ENCODE measurements at places on chromosomes 11 and 22.
A peak's percentile ranks its signal among the peaks of the same experiment; 100 is the strongest.

GRCh38 chr11:72451831-72452376 lies 17.6 kb upstream of the CLPB start:
- no peak for DNase-seq

DNA sequence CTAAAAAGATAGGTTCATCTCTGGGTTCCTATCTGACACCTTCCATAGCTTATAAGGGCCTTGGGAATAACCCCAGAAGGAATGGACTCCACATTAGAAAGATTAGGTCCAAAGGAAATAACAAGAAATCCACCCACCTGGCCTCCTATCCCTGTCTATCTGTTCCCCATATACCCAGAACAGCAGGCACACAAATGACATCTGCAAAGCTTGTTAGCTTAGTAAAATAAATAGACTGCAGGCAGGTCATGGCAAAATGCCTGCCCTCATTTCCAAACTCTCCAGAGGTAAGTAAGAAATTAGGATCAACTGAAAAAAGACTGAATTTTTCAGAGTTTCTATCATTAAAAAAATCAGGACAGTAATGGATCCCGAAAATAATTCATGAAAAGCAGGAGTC lies 489.5 kb downstream of the DLG2 start:
- no peak for DNase-seq

DNA sequence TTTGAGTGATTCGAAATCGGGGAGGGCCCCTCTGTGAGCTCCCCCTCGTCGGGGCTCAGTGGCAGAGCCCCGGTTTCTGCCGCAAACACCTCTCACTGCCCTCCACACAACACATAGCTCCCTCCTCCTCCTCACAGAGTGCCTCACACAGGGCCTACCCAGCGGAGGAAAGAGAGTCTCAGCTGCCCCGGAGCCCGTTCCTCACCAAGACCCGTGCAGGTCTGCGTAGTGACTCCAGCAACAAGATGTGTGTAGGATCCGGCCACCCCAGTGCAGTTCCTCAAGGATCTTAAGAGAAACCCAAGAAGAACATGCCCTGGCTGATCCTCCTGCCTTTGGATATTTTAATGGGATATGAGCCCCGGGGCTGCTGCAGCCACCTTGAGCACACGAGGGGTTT lies 238.4 kb downstream of the BRD1 start:
- DNase-seq, result no peak

GRCh38 chr22:25402501-25403283 lies 161.8 kb upstream of the GRK3 start:
- no peak for DNase-seq

- DNase-seq, result no peak
These were observed 13.9 kb upstream of the ANO1 start for GRCh38 chr11:70064008-70064725.

GRCh38 chr22:24106385-24107381 lies 74.6 kb upstream of the SUSD2 start:
- peak; percentile 42 for DNase-seq

DNA sequence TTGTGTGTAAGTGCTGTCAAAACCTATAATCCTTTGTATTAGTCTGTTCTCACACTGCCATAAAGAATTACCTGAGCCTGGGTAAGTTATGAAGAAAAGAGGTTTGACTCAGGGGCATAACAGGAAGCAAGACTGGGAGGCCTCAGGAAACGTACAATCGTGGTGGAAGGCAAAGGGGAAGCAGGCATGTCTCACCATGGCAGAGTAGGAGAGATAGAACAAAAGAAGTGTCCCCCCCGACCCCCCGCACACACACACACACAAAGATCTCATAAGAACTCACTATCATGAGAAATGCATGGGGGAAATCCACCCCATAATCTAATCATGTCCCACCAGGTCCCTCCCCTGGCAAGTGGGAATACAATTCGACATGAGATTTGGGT lies 2.3 kb upstream of the USP28 start:
- peak; percentile 6 for DNase-seq

GRCh38 chr22:47031628-47031915 lies 269.1 kb downstream of the TBC1D22A start:
- DNase-seq, result no peak

GRCh38 chr11:128908391-128909246 lies 17.5 kb downstream of the KCNJ5 start:
- DNase-seq, result peak; percentile 45

GRCh38 chr11:17277024-17277584 lies 565 bp downstream of the NUCB2 start:
- peak; percentile 59 for DNase-seq

DNA sequence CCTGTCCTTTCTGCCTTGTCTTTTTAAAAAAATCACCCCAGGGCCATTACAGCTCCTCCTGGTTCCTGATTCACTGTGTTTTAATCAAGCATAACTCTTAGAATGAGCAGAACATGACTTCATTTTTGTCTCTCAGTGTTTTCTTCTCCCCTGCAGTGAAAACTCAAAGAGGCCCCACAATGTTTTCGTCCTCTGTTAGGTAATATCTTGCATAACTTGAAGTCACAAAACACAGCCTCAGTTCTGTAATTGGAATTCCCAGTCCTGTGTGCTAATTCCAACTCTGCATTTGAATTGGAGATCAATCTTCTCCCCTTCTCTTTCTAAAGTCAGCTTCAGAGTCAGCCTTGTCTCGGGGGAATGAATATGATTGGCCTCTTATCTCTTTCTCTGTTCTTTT lies 186.5 kb upstream of the NAV2 start:
- no peak for DNase-seq

- no peak for DNase-seq
These were observed 92.5 kb downstream of the SIK3 start for GRCh38 chr11:117005758-117006157.

DNA sequence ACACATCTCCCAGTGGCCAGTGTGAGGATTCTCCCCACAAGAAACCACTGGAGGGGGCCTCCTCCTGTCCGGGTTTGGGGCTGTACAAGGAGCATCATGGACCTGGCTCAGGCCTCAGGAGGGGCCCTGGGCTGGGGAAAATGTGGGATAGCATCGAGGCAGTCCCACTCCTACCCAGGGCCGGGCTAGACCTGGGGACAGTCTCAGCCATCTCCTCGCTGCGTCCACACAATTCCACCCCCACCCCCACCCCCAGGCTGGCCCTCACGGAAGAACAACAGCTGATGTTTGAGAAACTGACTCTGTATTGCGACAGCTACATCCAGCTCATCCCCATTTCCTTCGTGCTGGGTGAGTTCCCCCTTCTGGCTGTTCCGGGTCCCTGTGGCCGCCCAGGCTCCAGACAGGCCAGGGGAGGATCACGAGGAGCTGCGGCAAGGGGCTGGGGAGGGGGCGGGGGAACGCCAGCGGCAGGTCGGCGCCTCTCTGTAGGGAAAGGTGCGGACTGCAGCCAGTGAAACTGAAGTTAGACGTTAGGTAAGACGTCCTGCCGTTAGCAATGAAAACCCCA lies 4.8 kb downstream of the BEST1 start:
- DNase-seq, result no peak

DNA sequence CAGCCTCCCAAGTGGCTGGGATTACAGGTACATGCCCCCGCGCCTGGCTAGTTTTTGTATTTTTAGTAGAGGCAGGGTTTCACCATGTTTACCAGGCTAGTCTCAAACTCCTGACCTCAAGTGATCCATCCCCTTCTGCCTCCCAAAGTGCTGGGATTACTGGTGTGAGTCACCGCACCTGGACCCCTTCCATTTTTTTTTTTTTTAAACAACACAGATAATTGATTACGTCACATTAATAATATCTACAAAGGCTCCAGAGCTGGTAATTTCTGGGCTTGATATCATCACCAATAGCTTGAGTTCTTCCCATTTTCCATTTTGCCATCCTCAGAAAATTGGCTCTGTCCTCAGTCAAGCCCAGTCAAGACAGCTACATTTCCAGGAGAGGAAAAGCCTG lies 7.2 kb downstream of the TTLL1 start:
- DNase-seq, result no peak

DNA sequence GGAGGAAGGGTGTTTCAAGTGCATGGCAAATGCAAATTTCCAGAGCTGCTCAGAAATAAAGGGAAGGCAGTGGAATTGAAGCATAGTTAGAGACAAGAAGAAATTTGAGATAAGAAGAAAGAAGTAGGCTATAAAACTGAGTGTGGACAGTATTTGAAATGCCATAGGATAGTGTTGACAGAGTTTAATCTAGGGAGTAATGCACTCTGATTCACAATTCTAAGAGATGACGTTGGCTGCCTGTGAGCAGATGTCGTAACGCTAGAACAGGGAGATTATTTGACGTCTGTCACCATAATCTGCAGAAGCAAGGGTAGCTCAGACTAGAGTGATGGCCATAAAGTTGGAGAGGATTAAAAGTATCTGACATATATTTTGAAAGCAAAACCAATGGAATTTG lies 389.9 kb upstream of the KIRREL3 start:
- DNase-seq, result no peak

DNA sequence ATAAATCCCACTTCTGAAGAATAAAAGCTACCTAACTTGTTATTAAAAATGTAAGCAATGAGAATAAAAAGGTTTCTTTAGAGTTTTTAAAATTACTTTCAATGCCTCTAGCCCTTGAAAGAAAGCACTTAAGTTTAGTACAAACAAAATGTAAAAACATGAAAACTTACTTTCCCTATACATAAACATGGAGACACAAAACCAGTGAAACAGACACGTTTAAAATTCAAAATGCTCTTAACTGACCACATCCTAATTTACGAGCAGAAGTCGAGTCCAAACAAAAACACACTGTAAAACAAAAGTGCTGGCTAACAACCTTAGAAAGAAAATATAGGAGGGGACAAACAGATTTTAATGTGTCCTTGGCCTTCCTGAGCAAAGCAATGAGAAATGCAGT lies 36.6 kb downstream of the TCF20 start:
- DNase-seq, result no peak

DNA sequence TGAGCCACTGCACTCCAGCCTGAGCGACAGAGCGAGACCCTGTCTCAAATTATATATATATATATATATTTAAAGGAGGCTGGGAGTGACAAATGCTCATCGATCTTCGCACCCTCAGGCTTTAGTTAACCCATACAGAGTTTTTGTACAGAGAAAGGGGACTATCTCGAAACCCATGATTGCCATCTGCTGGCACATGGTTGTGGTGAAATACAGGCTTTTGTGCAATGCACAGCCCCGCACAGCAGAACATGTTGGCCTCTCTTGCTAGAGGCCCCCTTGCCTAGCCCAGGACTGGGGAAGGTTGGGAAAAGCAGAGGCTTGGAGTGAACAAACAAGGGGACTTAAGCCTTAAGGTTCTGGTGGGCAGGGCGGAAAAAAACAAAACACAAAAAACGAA lies 3.6 kb downstream of the MYBPC3 start:
- peak; percentile 48 for DNase-seq

GRCh38 chr11:10414181-10414580 lies 40.9 kb upstream of the AMPD3 start:
- DNase-seq, result no peak

DNA sequence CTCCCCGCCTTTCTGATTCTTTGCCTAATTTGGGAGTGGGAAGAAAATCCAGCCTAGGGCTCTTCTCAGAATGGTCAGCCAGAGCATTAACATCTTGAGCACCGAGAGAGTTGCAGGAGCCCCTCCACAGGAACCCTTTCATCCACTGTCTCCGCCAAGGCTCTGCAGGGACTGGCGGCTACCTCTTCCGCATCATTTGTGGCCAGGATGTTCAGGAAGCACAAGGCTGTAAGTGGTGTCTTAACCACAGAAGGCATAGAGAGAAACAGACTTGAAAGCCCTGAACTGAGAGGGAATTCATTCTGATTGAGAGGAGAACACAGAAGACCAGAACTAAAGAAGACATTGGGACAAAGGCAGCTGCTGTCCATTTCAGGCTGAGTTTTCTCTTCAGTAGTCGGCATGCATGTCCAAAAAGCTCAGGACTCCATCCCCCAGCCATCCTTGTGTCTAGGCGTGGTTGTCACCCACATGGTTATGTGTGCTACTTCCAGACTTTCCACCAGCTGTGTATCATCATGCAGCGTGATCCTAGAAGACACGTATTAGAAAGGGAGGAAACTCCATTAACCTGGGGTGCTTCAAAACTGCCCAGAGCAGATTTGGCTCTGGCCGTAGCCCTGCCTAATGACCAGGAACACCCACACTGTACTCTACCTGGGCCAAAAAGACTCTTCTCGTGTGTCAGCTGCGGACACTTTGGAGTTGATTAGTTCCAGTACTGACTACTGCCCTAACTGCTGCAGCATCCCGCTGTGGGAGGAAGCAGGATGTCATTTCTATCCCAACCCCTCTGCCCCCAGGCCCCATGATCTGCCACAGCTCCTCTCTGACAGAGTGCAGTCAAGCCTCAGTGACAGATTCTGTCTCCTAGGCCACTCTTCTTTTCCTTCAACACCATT lies 725.1 kb downstream of the NTM start:
- no peak for DNase-seq

GRCh38 chr11:43579171-43579918 lies 101.2 kb upstream of the HSD17B12 start:
- DNase-seq, result peak; percentile 59

DNA sequence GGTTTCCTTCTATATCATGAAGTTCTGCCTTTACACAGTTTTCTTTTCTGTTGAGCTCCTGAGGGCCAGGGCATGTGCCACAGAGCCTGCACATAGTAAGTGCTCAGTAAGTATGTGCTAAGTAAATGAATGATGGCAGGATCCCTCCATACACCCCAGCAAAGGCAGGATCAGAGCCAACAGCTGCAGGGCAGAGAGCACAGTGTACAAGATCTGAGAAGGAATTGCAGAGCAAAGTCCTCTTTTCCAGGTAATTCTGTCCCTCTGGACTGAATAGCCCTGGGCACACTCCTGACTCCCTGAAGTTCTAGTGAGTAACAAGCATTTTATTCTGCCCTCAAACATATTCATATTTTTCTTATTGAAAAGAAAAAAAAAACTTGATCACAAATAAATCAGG lies 117.7 kb downstream of the GALNT18 start:
- no peak for DNase-seq

DNA sequence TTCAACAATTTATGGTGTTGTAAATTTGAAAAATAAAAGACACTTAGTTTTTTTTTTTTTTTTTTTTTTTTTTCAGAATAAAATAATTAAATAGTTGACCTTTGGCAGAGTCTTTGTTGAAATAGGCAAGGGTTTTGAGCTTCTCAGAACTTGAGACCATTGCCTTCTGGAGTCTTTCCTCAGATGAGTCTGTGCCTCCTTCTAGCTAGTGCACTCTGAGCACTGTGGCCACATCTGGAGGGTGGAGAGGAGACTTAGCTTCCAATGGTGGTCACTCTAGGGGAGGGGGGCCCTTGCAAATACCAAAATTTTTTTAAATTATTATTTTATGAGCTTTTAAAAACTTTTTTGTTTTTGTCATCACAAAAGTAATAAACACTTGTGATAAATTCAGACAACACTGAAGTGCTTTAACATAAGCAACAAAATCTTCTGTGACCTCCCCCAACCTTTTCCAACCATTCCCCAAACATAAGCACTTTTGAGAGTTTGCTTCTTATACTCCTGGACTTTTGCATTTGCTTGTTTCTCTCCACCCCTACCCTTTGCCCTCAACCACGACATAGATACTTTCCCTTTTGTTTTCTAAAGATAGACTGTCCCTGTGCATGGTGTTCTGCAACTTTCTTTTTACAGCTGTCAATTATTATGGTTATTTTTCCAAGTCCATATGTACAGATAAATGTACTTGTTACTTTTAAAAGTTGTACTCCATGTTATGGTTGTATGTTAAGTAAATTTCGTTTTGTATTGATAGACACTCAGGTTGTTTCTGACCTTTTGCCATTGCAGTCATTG lies 41.1 kb downstream of the BMAL1 start:
- DNase-seq, result no peak

- DNase-seq, result no peak
These were observed 18.3 kb downstream of the SLC5A12 start for GRCh38 chr11:26703411-26704191.
